ENCODE measurements at places on chromosomes 2 and 18.

- H3K27ac ChIP-seq: no peak overlapping the region
- H3K36me3 ChIP-seq: no peaks in the 10 kb centered on the region
- H3K4me3 ChIP-seq: no peak overlapping the region
- no peaks in the 10 kb centered on the region for H3K4me1 ChIP-seq
- peaks cover 20% of the 10 kb centered on the region for H3K27me3 ChIP-seq
Measured at GRCh38 chr2:50343150-50343830, 688.6 kb downstream of the NRXN1 start.

- no peaks in the 10 kb centered on the region for H3K27me3 ChIP-seq
- peaks cover 22% of the 10 kb centered on the region for H3K36me3 ChIP-seq
- H3K4me3 ChIP-seq: no peak overlapping the region
- H3K27ac ChIP-seq: no peak overlapping the region
- DNase-seq: no peak
- H3K4me1 ChIP-seq: no peaks in the 10 kb centered on the region
Measured at GRCh38 chr2:53907582-53907981, 47.8 kb upstream of the GPR75 start.

- no peak overlapping the region for H3K27ac ChIP-seq
- H3K36me3 ChIP-seq: peaks cover 81% of the 10 kb centered on the region
- H3K4me1 ChIP-seq: no peaks in the 10 kb centered on the region
Measured at GRCh38 chr2:152611458-152612231, 105.6 kb downstream of the PRPF40A start.

GRCh38 chr2:111157798-111158197 is 37.1 kb downstream of the BCL2L11 start:
- H3K4me3 ChIP-seq: no peak overlapping the region
- peaks cover 60% of the 10 kb centered on the region for H3K4me1 ChIP-seq
- H3K27ac ChIP-seq: no peak overlapping the region
- peaks cover 18% of the 10 kb centered on the region for H3K36me3 ChIP-seq
- no peak for DNase-seq
- no peaks in the 10 kb centered on the region for H3K27me3 ChIP-seq

GRCh38 chr2:148882051-148882450 is 7.0 kb downstream of the KIF5C start:
- H3K4me3 ChIP-seq: no peak overlapping the region
- peaks cover 10% of the 10 kb centered on the region for H3K4me1 ChIP-seq
- DNase-seq: peak; percentile 22
- no peak overlapping the region for H3K27ac ChIP-seq
- H3K36me3 ChIP-seq: no peaks in the 10 kb centered on the region

GRCh38 chr2:154707994-154708575 is 9.6 kb downstream of the KCNJ3 start:
- H3K27ac ChIP-seq: no peak overlapping the region
- H3K4me1 ChIP-seq: no peaks in the 10 kb centered on the region
- H3K36me3 ChIP-seq: no peaks in the 10 kb centered on the region
- no peak overlapping the region for H3K4me3 ChIP-seq
- H3K27me3 ChIP-seq: no peaks in the 10 kb centered on the region
- no peak for DNase-seq

DNA sequence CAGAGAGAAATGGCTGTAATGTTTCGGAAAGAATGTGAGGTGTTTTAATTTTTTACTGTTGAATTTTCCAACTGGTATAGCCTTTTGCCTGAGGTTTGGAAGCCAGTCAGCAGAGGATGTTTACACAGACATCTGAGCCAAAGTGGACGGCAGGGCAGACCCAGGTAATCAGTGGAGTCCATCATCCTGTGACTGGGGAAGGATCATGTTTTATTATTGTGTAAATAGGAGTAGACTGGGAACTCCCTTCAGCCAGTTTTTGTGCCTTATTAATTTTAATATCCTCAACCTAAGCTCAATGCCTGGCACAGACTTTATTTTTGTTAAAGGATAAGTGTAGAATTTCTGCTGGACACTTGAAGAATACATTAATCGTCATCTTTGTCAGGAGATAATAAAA is 142.0 kb upstream of the GAREM1 start:
- DNase-seq: no peak
- no peaks in the 10 kb centered on the region for H3K36me3 ChIP-seq
- no peak overlapping the region for H3K27ac ChIP-seq
- no peaks in the 10 kb centered on the region for H3K27me3 ChIP-seq
- no peaks in the 10 kb centered on the region for H3K4me1 ChIP-seq
- no peak overlapping the region for H3K4me3 ChIP-seq

DNA sequence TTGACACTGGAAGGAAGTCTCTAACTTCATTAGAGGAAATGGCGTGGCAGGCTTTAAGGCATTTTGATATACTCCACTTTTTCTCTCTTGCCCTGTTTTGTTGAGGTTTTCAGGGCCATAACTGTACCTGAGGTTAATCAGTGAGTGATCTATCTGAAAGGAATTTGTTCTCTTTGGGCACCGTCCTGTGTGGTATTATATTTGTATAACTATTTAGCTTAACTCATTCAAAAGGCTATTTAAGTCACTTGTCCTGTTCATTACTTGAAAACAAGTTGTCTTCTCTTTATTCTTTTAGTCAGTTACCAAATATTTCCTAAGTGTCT is 180.4 kb downstream of the NEDD4L start:
- DNase-seq: no peak
- no peaks in the 10 kb centered on the region for H3K27me3 ChIP-seq
- H3K4me3 ChIP-seq: peak overlapping the region; percentile 96
- H3K36me3 ChIP-seq: peaks cover 2% of the 10 kb centered on the region
- peak overlapping the region; percentile 67 for H3K27ac ChIP-seq

- no peak for DNase-seq
- no peaks in the 10 kb centered on the region for H3K4me1 ChIP-seq
- no peaks in the 10 kb centered on the region for H3K36me3 ChIP-seq
- no peak overlapping the region for H3K27ac ChIP-seq
- no peak overlapping the region for H3K4me3 ChIP-seq
Measured at GRCh38 chr2:214066862-214067261, 344.0 kb upstream of the VWC2L start.

GRCh38 chr2:170148161-170148560 is 29.8 kb upstream of the MYO3B start:
- H3K4me1 ChIP-seq: no peaks in the 10 kb centered on the region
- no peaks in the 10 kb centered on the region for H3K36me3 ChIP-seq
- peaks cover 2% of the 10 kb centered on the region for H3K27me3 ChIP-seq

GRCh38 chr2:59584958-59585357 is 968.5 kb downstream of the BCL11A start:
- no peaks in the 10 kb centered on the region for H3K36me3 ChIP-seq
- no peaks in the 10 kb centered on the region for H3K4me1 ChIP-seq
- no peaks in the 10 kb centered on the region for H3K27me3 ChIP-seq
- no peak overlapping the region for H3K4me3 ChIP-seq
- peak; percentile 6 for DNase-seq
- no peak overlapping the region for H3K27ac ChIP-seq

DNA sequence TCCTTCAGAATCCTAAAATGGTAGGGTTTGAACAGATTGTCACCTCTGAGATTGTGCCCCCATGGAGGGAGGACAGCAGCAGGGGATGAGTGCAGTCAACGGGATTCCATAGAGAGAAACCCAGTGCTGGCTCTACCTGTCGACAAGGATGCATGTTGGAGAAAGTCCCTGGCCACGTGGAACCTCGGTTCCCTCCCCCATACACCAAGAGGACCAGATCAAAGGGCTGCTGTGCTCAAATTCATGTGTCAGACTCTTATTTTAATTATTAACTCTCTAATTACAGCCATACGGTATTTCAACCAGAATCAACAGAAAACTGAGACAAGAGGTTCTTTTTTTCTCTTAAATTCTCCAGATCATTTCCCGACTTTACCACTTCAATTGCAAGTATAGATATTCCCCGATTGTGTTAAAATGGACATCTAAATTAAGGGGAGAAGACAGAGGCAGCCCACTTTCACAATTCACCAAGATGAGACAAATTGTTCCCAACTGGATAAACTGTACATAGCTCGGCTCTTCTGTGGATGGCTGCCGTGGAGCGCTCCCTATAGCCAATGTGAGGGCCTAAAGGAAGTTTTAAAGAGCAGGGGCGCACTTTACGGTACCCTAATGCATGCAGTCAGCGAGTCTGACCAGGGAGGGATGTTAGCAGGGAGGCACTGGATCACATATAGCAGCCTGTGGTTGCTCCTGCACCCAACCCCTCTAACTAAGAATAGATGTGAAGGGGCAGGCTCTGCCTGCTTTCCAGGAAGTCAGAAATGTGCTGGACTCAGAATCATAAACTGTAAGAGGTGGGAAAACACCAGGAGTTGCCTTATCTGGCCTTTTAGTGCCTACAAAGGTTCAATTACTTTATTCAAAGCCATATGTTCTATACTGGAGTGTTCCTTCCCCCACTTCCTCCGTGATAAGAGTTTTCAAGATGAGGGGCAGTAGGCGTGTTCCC is 123.1 kb downstream of the CACNB4 start:
- H3K4me1 ChIP-seq: peaks cover 95% of the 10 kb centered on the region
- DNase-seq: peak; percentile 67
- no peaks in the 10 kb centered on the region for H3K36me3 ChIP-seq
- H3K27me3 ChIP-seq: no peaks in the 10 kb centered on the region
- H3K27ac ChIP-seq: peak overlapping the region; percentile 56

GRCh38 chr2:104405623-104406022 is 448.3 kb upstream of the POU3F3 start:
- H3K36me3 ChIP-seq: no peaks in the 10 kb centered on the region
- H3K27ac ChIP-seq: no peak overlapping the region
- no peak for DNase-seq
- no peaks in the 10 kb centered on the region for H3K27me3 ChIP-seq
- H3K4me3 ChIP-seq: no peak overlapping the region
- no peaks in the 10 kb centered on the region for H3K4me1 ChIP-seq

DNA sequence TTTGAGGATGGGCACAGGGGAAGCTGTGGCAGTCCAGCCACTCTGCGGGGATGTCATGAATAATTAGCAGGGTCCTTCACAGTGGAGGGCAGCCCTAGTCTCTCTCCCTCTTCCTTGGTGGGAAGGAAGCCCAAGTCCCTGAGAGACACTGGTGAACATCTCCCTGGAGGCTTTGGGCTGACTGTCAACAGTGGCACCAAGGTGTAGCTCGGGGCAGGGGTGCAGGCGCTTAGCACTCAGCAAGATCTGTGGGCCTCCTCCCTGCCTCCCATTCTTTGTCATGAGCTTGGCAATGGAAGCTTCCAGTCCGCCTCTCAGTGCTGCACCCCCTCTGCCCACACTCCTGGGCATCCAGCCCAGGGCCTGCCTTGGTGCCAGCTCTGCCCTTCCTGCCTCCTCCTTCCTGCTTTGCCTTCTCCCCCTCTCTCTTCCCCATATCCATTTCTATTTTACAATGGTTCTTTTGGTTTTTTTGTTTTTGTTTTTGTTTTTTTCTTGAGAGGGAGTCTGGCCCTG is 59.4 kb downstream of the STEAP3 start:
- no peaks in the 10 kb centered on the region for H3K4me1 ChIP-seq
- no peak overlapping the region for H3K4me3 ChIP-seq
- no peaks in the 10 kb centered on the region for H3K36me3 ChIP-seq
- H3K27ac ChIP-seq: no peak overlapping the region

DNA sequence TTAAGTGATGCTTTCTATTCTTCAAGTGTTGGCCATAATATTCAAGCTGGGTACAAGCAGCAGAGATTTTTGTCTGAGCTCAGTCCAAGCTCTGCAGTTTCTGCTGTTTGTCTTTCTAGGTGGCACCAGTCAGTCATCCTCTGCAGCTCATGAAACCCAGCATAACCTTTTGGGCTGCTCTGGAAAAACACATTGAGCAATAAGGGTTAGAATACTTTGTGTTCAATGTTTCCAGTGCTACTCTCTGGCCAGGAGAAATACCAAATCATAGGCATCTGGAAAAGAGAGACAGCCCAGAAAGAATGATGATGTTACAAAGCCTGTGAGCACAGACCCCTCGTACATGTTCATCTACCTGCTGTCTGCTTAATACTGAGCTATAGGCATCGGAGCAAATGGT is 19.5 kb upstream of the WIPF1 start:
- no peaks in the 10 kb centered on the region for H3K27me3 ChIP-seq
- H3K27ac ChIP-seq: no peak overlapping the region
- H3K4me1 ChIP-seq: 0 out of 2 replicates have a peak, but pooled peaks cover 8% of the 10 kb centered on the region
- H3K4me3 ChIP-seq: no peak overlapping the region
- no peaks in the 10 kb centered on the region for H3K36me3 ChIP-seq

DNA sequence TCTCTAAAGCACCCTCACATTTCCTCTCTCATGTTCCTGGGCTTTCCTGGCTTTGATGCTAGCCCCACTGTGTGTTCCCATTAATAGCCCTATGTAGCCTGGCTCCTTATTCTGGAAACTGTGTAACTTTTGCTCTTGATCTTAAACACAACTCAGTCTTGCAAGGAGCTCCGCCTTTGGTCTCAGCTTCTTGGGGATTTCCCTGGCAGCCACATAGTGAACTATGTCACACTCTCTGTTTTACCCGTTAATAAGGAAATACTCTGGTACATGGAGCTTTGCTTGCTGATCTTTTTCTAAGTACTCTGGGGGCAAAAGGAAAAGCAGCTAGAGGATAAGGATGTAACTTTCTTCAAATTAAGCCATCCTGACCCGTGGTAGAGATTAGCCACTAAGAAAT is 259.3 kb downstream of the NEDD4L start:
- no peaks in the 10 kb centered on the region for H3K36me3 ChIP-seq
- H3K27me3 ChIP-seq: no peaks in the 10 kb centered on the region
- DNase-seq: no peak
- no peak overlapping the region for H3K27ac ChIP-seq
- H3K4me3 ChIP-seq: no peak overlapping the region

DNA sequence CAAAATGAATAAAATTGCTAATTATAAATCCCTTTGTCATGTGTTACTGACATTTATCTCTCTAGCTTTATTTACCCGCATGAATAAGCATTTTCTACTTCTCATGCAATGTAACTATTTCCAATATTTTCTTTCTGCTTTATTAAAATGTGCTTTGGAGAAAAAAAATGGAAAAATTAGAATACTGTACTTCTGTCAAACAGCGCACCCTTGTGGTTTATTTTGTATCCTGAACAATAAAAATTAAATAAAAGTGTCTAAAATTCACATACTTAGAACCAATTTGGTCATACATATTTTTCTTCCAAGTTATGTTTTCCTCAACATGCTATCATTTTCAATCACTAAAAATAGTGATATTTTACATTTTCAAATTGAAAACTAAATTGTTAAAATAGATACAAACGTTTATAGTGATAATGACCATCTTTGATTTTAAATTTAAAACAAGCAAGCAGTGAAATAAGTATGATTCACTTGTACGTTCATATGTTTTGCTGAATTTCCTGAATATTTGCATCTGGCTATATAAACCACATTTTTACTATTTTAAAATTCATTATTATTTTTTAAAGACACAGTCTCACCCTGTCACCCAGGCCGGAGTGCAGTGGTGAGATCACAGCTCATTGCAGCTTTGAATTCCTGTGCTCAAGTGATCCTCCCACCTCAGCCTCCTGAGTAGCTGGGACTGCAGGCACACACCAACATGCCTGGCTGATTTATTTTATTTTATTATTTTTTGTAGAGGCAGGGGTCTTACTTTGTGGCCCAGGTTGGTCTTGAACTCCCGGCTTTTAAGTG is 95.9 kb upstream of the GRB14 start:
- peaks cover 8% of the 10 kb centered on the region for H3K36me3 ChIP-seq
- DNase-seq: peak; percentile 50
- H3K4me3 ChIP-seq: no peak overlapping the region
- H3K27me3 ChIP-seq: no peaks in the 10 kb centered on the region
- H3K27ac ChIP-seq: peak overlapping the region; percentile 20
- peaks cover 48% of the 10 kb centered on the region for H3K4me1 ChIP-seq

GRCh38 chr2:230691005-230691647 is 21.5 kb upstream of the CAB39 start:
- no peak overlapping the region for H3K27ac ChIP-seq
- H3K36me3 ChIP-seq: no peaks in the 10 kb centered on the region
- no peak overlapping the region for H3K4me3 ChIP-seq
- peak; percentile 65 for DNase-seq
- H3K4me1 ChIP-seq: peaks cover 14% of the 10 kb centered on the region
- H3K27me3 ChIP-seq: no peaks in the 10 kb centered on the region
